ENCODE measurements at places on chromosomes 13 and 19.

GRCh38 chr13:112603641-112604225 is 15.8 kb upstream of the TUBGCP3 start:
- no peak for DNase-seq

GRCh38 chr13:70945506-70945905 is 837.3 kb upstream of the KLHL1 start:
- DNase-seq: no peak

DNA sequence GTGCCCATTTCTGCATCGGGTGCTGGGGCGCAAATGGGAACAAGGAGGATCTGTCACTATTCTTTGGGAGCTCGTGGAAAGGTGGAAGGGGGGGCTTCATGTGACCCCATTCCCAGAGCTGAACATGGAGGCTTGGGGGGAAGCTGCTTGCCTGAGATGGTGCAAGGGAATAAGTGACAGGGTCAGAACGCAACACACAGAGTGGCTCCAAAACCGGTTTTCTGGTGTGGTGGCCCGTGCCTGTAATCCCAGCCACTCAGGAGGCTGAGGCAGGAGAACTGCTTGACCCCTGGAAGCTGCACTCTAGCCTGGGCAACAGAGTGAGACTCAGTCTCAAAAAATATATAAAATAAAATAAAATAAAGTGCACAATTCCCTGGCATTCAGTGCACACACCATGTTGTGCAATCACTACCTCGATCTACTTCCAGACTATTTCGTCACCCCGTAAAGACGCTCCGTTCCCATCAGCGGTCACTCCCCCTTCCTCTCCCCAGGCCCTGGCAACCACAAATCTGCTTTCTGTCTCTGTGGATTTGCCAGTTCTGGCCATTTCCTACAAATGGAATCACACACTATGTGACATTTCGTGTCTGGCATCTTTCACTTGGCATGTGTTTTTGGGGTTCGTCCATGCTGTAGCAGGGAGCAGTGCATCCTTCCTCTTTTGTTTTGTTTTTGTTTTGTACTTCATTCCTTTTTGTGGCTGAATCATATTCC is 18.2 kb upstream of the COMP start:
- no peak for DNase-seq

DNA sequence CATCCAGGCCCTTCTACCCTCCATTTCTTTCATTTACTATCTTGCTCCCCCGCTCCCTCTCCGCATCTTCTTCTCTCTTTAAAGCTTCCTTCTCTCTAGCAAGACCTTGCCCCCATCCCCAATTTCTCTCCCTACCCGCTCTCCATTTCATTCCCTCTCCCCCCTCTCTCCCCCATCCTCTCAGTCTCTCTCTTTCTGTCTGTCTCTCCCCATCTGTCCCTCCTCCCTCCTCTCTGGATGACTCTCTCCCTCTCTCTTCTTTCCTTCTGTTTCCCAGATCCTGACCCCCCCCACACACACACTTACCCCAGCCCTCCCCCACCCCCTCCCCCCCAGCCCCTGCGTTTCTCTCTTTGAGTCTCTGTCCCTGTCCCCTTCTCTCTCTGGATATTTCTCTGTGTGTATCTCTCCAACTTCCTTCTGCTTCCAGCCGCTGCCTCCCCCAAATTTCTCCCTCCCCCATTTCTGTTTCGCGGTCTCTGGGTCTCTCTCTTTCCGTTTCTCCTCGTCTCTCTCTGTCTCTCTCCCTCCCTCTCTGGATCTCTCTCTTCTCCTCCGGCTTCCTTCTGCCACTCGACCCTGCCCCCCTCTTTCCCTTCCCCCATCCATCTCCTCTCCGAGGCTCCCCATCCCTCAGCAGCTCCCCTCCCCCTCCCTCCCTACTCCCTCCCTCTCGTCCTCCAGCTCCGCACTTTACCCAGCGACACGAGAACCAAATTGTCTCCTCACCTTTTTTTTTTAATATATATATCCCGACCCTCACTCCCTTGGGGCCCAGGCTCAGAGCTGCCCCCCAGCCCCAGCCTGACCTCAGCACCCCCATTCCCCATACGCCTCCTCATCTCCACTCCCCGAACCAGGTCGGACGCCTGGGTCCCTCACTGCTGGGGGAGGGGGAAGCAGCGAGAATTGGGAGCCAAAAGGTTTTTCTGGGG is 3.6 kb upstream of the CACNG8 start:
- no peak for DNase-seq

- no peak for DNase-seq
Measured at GRCh38 chr13:90308249-90308648, 1039.2 kb upstream of the MIR17HG start.

DNA sequence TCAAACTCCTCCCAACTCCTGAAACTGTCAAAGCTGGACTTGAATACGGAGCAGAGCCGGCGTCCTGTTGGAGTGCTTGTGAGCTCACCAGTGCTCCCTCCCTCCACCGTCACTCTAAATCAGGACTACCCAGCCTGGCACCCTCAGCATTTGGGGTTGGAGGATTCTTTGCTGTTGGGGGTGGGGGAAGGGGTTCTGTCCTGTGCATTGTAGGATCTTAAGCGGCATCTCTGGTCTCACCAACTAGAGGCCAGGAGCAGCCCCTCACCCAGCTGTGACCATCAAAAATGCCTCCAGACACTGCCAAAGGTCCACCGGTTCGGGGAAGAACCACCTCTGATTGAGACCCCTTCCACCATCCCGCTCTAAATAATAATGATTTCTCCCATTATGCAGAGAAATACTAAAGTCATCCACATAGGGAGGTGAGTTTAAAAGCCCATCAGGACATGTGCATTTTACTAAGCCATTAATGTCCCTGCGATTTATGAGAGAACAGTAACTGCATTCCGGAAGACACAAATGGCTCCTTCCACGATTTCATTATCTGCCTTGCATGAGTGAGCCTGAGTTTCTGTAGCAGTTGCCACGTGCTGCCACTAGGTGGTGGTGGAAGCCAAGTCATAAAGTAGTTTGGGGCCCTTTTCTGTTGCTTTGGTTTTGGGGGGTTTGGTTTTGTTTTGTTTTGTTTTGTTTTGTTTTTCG is 16.1 kb upstream of the USP29 start:
- DNase-seq: peak; percentile 82

GRCh38 chr13:43258771-43259170 is 235.4 kb downstream of the DNAJC15 start:
- DNase-seq: no peak

- DNase-seq: no peak
Measured at GRCh38 chr13:86003029-86003428, 203.8 kb upstream of the SLITRK6 start.

DNA sequence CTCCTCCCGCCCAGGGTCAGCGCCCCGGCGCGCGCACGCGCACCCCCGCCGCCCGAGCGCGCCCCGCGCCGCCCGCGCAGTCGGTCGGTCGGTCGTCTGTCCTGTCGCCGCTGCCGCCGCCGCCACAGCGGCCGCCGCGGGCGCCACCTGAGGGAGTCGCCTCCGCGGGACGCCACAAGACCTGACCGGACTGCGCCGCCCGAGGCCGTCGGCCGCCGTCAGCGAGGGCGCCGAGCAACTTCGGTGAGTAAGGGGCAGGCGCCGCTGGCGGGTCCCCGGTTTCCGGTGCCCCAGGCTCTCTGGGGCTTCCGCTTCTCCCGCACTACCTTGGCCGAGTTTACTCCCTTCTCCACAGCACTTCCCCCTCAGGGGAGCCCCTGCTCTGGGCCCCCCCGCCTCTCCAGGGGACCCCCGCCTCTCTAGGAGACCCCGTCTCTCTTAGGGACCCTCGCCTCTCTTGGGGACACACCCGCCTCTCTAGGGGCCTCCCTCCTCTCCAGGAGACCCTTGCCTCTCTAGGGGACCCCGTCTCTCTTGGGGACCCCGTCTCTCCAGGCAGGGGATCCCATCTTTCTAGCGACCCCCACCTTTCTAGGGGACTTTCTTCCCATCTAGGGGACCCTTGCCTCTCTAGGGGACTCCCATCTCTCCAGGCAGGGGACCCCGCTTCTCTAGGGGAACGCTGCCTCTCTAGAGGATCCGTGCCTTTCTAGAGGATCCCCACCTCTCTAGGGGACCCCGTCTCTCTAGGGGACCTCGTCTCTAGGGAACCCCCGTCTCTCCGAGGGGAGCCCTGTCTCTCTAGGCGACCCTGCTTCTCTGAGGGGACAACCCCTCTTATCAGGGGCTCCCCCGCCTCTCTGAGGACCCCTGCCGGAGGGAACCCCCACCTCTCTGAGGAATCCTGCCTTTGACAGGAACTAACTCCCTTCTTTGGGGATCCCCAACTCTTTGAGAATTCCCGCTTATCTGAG is 19.3 kb upstream of the GATAD2A start:
- no peak for DNase-seq
